ENCODE measurements at places on chromosomes 11 and 22.

GRCh38 chr11:66450560-66450959 lies 11.9 kb upstream of the MRPL11 start:
- no peak for DNase-seq

- no peak for DNase-seq
These were observed 679 bp downstream of the TUG1 start for GRCh38 chr22:30969532-30970355.

- no peak for DNase-seq
These were observed 720.0 kb upstream of the API5 start for GRCh38 chr11:42591841-42592240.

- no peak for DNase-seq
These were observed 162.5 kb downstream of the SWAP70 start for GRCh38 chr11:9826390-9826789.

GRCh38 chr11:121149116-121149515 lies 48.1 kb downstream of the TECTA start:
- DNase-seq, result no peak

DNA sequence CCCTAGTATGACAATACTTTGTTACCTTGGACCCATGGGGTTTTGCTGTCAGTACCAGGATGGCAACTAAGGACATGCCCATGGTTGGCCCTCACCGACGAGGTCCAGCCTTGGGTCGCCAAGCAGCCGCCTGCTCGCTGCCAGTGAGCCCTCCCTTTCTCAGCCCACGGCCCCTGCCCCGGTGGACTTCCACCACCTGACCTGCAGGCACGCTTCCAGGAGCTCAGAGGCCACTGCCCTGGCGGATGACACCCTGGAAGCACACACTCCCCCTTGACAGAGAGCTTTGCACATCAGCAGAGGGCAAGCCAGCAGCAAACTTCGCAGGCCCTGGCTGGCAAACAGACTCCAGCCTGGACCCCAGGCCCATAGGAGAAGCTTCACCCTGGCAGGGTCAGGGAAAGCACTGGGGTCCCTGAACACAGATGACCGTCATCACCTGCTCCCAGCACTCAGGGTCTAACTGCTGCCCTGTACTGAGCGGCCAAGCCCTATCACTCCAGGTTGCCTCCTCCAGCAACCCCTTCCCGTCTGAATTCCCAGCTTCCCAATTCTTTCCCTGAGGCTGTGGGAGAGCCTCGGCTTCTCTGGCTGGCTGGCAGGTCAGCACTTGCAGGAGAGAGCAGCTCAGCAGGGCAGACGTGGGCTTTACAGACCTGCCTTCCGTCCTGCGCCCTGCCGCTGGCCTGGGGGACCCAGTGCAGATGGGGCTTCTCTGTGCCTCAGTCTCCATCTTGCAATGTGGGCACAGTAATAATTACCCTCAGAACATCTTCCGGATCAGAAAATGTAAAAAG lies 2.7 kb upstream of the PPARA start:
- no peak for DNase-seq

DNA sequence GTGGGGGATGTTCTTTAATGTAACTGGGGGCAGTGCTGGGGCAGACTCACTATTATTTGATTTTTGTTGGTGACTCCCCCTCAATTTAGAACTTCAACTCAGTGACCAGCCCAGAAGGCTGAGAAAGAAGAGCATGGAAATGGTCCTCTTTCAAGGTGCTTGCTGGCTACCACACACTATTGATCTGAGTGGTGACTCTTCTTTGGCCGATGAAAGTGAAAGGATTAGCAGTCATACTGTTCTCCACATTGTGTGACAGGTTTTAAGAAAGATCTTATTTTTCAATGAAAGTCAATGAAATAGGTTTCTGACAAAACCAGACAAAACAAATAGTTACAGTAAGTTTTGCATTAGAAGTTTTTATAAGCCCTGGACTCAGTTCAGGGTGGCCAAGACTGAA lies 29.9 kb downstream of the NLRP14 start:
- DNase-seq, result no peak

GRCh38 chr22:30830907-30831306 lies 136.2 kb downstream of the OSBP2 start:
- no peak for DNase-seq

- DNase-seq, result no peak
These were observed 15.5 kb downstream of the OR52M1 start for GRCh38 chr11:4560467-4560866.

DNA sequence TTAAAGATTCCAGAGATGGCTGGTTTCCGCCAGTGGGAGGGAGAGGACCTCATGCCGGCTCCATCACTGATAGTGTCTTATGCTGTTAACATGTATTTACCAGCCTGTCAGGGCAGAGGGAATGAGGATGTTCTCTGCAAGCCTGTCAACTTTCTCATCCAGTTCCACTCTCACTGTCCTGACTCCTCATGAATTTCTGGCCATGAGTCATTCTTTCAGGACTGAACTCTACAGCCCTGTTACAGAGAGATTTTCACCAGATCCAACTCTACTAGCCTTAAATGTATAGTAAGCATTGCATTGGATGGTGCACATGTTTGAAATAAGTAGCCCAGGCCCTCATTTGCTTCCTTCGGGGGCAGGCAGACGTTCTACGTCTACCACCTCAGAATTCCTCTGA lies 387.7 kb downstream of the TMEM135 start:
- no peak for DNase-seq

DNA sequence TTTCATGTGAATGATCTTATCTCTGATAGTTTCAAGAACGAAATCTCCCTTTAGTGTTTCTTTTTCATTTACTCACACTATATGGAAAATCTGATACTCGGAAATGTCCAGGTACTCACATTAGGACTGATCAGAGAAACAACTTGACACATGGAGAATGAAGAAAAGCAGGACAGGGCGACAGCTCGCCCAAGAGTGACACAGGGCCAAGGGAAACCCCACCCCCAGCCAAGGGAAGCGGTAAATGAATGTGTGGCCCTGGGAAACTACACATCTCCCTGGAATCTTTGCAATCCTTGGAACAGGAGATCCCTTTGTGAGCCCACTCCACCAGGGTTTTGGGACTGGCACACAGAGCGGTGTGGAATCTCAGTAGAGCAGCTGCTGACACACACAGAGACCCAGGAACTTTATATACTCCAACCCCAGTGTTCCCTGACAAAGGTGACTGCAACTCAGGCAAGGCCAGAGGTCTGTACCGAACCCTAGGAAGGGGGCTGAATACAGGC lies 303.7 kb upstream of the ARHGAP42 start:
- no peak for DNase-seq

- no peak for DNase-seq
These were observed 110.6 kb upstream of the NECTIN1 start for GRCh38 chr11:119839476-119840133.

GRCh38 chr11:64572143-64572542 lies 18.9 kb upstream of the SLC22A12 start:
- DNase-seq, result no peak

GRCh38 chr11:133046252-133046651 lies 486.0 kb downstream of the OPCML start:
- DNase-seq, result no peak

GRCh38 chr11:6362185-6362872 lies 27.9 kb upstream of the SMPD1 start:
- DNase-seq, result no peak

GRCh38 chr11:72721689-72722049 lies 30.5 kb downstream of the ARAP1 start:
- DNase-seq, result no peak

DNA sequence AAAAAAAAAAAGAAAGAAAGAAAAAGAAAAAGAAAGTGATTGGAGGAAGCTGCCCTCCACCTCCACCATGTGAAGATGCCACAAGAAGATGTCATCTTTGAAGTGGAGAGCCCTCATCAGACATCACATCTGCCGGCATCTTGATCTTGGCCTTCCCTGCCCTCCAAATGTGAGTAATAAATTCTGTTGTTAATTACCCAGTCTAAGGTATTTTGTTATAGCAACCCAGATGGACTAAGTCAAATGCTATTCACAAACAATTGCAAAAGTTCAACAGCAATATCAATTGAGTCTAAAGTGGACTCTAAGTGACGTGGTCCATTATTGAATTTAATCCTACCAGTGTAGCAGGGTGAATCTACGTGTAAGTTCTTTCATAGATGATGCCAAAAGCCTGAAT lies 55.9 kb upstream of the NUP160 start:
- no peak for DNase-seq

DNA sequence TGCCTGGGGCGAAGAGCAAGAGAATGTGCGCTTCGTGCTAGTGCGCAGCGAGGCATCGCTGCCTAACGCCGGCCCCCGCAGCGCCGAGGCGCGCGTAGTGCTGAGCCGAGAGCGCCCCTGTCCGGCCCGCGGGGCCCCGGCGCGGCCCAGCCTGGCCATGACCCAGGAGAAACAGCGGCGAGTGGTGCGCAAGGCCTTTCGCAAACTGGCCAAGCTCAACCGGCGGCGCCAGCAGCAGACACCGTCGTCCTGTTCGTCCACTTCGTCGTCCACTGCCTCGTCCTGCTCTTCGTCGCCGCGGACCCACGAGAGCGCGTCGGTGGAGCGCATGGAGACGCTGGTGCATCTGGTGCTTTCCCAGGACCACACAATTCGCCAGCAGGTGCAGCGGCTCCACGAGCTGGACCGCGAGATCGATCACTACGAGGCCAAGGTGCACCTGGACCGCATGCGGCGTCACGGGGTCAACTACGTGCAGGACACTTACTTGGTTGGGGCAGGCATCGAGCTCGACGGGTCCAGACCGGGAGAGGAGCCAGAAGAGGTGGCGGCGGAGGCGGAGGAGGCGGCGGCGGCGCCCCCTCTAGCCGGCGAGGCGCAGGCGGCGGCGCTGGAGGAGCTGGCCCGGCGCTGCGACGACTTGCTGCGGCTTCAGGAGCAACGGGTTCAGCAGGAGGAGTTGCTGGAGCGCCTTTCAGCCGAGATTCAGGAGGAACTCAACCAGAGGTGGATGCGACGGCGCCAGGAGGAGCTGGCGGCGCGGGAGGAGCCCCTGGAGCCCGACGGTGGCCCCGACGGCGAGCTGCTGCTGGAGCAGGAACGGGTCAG lies 1.0 kb downstream of the RASSF10 start:
- DNase-seq, result no peak

DNA sequence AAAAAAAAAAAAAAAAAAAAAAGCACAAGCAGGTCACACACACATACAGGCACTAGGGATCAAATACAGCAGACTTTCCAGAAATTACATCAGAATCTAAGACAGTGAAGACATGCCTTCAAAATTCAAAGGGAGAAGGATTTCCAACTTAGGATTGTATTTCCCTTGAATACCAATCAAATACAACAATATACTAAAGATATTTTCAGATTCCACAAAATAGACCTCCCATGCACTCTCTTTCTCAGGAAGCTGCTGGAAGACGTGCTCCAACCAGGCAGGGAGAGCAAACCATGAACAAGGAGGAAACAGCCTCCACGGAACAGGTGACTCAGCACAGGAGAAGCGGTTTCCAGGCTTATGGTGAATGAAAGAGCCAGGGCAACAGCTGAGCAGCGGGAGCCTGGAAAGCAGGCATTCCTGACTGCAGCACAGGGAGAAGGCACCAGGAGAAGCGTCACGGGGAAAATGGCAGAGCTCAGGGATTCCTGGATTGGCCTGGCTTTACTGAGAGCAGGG lies 32.0 kb downstream of the TMEM184B start:
- no peak for DNase-seq

- peak; percentile 64 for DNase-seq
These were observed 13.0 kb upstream of the CYB5R3 start for GRCh38 chr22:42661985-42662831.

- no peak for DNase-seq
These were observed 29.7 kb upstream of the VWA5A start for GRCh38 chr11:124085583-124085982.

GRCh38 chr22:49620666-49621065 lies 207.0 kb downstream of the BRD1 start:
- no peak for DNase-seq

DNA sequence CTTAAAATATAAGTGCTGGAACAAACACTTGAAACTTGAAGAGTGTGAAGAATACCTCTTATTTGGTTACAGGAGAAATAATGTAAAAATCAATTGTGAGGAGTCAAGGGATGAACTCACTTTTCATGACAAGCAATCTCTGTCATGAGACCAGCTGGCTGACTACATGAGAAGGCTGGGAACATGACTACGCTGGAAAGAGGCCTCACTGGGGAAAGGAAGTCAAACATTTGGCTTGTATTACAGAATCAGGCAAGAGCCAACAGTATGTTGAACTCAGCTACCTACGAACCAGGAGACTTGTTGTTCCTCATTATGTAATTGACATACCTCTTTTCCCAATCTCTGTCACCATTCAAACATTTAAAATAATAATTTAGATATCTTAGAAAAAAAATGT lies 14.4 kb downstream of the DCDC1 start:
- no peak for DNase-seq

- DNase-seq, result no peak
These were observed 273.8 kb upstream of the ZC3H12C start for GRCh38 chr11:109819410-109819809.

DNA sequence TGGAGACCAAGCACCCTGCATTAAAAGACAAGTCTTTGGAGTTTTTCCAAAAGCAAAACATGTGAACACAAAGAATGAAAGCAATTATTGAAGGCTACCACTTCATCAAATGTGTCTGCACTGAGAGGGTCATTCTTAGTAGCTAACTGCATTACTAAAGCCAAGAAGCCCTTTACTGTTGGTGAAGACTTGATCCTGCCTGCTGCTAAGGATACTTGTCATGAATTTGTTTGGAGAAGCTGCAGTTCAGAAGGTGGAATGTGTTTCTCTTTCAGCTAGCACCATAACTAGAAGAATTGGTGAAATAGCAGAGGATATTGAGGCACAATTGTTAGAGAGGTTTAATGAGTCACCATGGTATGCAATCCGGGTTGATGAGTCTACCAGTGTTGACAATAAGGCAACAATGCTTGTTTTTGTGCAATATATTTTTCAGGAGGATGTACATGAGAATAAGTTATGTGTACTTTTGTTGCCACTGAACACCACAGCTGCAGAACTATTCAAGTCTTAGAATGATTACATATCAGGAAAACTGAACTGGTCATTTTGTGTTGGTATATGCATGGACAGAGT lies 457.3 kb upstream of the ISX start:
- DNase-seq, result no peak

DNA sequence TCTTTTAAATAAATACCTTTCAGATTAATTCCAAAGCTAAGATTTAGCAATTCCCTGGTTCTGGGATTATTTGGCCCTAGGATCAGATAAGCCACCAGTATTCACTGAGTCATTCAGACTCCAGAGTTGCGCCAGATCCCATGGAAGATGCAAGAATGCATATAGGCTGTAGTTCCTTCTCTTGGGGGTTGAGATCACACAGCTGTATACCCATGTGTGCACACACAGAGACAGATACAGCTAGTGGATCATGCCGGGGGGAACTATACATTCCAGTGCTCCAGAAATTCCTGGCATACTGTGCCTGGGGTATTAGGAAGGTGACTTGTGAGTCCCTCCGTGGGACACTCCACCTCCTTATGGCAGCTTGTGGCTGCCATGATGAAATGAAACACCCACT lies 75.4 kb downstream of the ZBTB16 start:
- no peak for DNase-seq

GRCh38 chr22:31846161-31847115 lies 92.6 kb downstream of the DEPDC5 start:
- DNase-seq, result no peak

- no peak for DNase-seq
These were observed 36.7 kb upstream of the PLET1 start for GRCh38 chr11:112297248-112297866.

GRCh38 chr11:114709960-114710359 lies 31.6 kb downstream of the NXPE2 start:
- DNase-seq, result no peak
